ENCODE measurements at places on chromosomes 16 and 17.

GRCh38 chr17:13281626-13282025 is 263.8 kb upstream of the ELAC2 start:
- DNase-seq: no peak

GRCh38 chr17:46020023-46020761 is 21.1 kb downstream of the STH start:
- peak; percentile 26 for DNase-seq

GRCh38 chr17:31915456-31916100 is 14.1 kb upstream of the UTP6 start:
- DNase-seq: no peak

DNA sequence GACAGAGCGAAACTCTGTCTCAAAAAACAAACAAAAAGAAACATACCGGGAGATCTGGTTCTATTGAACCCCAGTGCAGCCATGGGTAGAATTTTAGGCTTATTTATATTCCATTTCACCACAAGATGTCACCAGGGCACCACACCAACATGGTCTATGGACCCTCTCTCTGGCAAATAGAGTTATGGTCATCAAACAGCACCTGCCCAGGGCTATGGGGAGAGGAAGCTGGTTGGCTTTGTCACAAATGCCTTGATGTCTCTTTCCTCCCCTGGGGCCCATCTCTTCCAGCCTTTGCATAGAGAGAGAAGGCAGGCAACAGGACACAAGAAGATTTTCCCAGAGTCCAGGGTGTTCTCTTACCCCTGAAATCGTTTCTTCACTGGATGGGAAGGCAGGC is 128.4 kb downstream of the WWOX start:
- no peak for DNase-seq

- DNase-seq: no peak
These were observed 23.4 kb upstream of the MFSD6L start for GRCh38 chr17:8822401-8823035.

- DNase-seq: no peak
These were observed 89.0 kb downstream of the SLC39A11 start for GRCh38 chr17:73003487-73003886.

GRCh38 chr17:81025741-81026129 is 9.2 kb upstream of the BAIAP2 start:
- no peak for DNase-seq

DNA sequence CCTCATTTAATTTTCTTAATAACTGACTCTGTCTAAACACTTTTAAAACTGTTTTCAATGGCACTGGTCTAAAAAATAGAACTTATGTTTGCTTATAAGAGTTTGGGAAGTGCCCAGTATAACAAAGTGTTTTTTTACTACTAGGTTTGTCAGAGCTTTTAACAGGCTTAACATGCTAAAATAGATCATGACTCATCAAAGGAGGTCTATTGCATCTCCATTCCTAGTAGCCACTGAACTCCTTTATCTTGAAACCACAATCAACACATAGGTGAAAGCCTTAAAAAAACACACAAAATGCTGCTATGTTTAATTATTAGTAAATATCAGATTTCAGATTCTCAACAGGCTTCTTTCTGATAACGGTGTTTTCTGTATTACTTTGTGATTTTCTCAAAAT is 196.4 kb upstream of the KIF2B start:
- DNase-seq: no peak

DNA sequence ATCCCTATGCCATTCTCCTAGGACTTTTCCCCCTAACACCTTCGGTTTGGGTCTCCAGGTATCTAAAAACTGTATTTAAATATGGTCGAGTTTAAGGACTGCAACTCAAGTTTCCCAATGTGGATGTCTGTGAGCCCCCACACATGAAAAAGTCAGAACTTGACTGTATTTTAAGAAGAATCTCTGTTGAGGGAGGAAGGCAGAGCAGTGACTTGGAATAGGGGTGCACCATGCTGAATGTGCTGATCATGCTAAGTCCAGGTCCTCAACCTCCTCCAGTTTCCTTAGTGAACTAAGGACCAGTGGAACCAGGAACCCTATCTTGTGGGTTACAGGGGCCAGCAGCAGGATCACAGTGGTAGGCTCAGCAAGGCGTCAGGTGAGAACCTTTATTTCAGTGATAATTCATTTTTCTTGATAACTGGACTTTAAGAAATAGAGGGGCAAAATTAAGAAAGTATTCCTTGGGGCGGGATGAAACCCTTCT is 19.5 kb downstream of the GRB7 start:
- DNase-seq: no peak

DNA sequence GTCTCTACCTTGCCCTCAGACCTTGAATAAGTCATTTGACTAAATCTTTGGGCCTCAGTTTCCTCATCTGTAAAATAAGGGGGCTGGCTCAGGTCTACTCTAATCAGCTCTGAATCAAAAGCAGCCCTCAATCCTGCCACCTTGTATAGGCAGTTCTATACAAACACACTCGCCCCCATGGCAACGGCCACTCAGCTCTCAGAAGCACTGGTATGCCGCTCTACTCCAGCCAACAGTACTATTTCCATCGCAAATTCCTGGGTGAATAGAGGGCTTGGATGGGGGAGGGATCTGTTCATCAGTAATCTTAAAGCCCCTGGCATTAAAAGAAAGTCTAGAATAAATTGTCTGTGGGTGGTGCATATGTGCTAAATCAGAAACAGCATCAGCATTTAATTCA is 21.2 kb upstream of the TAOK1 start:
- no peak for DNase-seq

DNA sequence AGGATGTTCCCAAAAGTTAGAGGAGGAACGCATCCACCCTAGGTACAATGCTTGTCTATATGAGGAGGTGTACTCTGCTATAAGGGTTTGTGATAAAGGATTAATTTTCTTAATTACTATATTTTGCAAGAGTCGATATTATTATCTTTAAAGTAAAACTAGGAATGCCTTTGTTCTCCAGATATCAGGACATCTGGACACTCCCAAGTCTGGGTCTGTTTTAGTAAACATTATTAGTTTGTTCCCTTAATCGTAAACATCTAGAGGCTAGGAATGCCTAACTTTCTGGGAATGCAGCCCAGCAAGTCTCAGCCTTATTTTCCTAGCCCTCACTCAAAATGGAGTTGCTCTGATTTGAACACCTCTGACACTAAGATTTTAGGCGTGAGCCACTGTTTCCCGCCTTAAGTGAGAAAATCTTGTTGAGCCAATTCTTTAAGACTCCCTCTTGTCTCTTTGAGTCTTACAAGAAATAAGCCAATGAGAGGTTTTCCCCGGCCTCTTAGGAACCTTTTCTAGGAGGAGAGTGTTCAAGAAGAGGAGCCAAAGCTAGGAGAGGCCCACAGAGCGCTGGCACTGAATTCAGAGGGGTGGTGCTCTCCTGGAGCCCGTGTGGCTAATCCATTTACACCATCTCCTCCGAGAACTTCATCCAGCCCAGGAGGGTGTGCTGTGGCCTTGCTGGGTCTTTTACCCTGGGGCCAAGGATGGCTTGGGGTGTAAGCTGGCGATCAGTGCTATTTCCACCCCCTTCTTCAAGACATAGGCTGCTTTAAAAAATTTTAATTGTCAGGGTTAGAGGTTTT is 40.9 kb downstream of the SMARCE1 start:
- no peak for DNase-seq

- DNase-seq: no peak
These were observed 9.2 kb downstream of the MXRA7 start for GRCh38 chr17:76701471-76701967.

DNA sequence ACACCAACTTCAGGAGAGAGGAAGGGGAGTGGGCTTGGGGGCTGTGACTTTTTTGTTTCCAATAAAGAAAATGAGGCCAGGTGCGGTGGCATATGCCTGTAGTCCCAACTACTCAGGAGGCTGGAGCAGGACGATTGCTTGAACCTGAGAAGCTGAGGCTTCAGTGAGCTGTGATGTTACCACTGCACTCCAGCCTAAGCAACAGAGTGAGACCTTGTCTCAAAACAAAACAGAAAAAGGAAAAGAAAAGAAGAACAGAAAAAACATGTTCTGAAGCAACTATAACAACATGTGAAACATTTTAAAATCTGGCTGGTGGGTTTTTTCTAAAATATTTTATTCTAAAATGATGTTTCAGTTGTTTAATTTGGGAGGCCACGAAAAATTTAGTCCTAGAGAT is 554.0 kb upstream of the ZFHX3 start:
- DNase-seq: no peak

DNA sequence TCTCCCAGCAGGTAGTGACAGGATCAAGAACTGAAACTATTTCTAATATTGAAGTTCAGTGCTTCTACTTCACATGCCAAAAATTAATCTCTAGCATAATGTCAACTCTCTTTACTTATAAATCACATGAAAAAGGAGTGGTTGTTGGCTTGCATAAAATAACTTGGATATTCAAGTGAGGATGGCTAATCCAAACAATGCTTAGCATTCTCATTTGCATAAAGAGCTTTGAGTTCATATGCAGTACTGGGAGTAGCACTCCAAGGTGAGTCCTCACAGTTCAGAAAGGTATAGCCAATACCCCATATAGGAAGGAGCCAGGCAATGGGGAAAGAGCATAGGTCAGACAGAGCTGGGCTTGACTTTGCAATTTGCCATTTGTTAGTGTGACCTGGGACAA is 149.3 kb downstream of the PCTP start:
- no peak for DNase-seq

- no peak for DNase-seq
These were observed 30.8 kb upstream of the ATP2A3 start for GRCh38 chr17:3995067-3995466.

DNA sequence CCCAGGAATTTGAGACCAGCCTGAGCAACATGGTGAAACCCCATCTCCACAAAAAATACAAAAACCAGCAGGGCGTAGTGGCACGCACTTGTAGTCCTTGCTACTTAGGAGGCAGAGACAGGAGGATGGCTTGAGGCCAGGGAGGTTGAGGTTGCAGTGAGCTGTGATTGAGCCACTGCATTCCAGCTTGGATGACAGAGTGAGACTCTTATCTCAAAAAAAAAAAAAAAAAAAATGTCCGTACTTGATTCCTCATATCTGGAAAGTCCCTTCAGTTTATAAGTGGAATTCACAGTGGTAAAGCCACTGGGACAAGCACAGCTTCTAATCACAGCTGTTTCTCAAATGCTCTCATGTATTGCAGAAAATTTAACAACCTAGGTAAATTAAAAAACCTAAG is 78.6 kb upstream of the CREBBP start:
- DNase-seq: no peak

GRCh38 chr16:65229191-65229662 is 107.4 kb upstream of the CDH11 start:
- DNase-seq: no peak

DNA sequence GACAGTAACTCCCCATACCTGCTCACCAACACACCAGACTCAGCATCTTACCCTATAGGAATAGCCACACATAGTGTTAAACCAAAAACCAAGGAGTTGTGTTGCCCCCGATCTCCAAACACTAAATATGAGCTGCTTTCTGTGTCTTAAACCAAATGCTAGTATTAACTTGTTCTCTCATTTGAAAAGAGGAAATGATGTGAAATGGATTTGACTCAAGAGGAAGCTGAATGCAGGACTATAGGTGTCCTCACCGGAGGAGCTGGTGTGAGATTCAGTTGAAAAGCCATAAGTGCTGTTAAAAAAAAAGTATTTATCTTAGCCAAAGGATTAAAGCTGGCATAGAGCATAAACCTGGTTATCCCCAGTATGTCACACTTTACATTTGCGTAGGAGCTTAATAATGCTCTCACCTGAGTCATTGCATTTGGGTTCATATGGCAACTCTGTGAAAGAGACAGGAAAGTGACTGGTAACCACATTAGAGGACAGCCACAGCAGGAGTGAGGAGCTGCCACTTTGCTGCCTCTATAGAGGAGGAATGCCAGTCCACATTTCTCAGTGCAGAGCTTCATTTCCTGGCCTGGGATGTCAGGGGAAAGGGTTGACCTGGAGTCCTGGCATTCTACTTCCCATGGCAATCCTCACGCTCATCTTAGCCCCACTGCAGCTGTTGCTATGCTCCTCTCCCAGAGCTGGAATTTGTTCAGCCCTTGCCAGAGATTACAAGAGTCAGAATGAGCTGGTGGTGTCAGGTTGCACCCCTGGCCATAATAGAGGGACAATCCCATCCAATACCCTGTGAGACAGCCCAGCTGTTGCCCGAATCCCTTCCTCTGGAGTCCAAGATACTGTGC is 143.3 kb upstream of the ANKFN1 start:
- DNase-seq: no peak

- DNase-seq: no peak
These were observed 86.7 kb downstream of the KATNIP start for GRCh38 chr16:27636453-27637240.

GRCh38 chr16:203246-203645 is 23.0 kb downstream of the HBQ1 start:
- DNase-seq: no peak

GRCh38 chr17:74452033-74452840 is 14.2 kb upstream of the CD300A start:
- no peak for DNase-seq

GRCh38 chr16:11160676-11161115 is 95.3 kb downstream of the SOCS1 start:
- no peak for DNase-seq

- DNase-seq: no peak
These were observed 24.9 kb downstream of the CDRT4 start for GRCh38 chr17:15442311-15443180.
